ENCODE measurements at places on chromosomes 6 and 20. TPM values are rescaled to one million over a fixed set of nuclear protein-coding genes. Genes with fewer than 3 reads are reported as not detected.

FOXS1 gene
- 0.83 TPM for total RNA-seq

LST1 gene
- total RNA-seq, result 1.7 TPM

PDE7B gene
- total RNA-seq, result 0.60 TPM

SCUBE3 gene
- total RNA-seq, result 74.9 TPM

UST gene
- total RNA-seq, result 4.0 TPM

GRIK2 gene
- total RNA-seq, result 1.5 TPM

SSTR4 gene
- not detected for total RNA-seq

XKR7 gene
- total RNA-seq, result 0.04 TPM

SRMS gene
- total RNA-seq, result not detected

TMEM151B gene
- total RNA-seq, result 0.39 TPM

TMEM200A gene
- total RNA-seq, result 0.18 TPM

NRSN1 gene
- total RNA-seq, result not detected

GUCA1A gene
- 0.63 TPM for total RNA-seq

HSP90AB1 gene
- 876 TPM for total RNA-seq

PPP1R16B gene
- total RNA-seq, result 0.15 TPM

PSMB1 gene
- total RNA-seq, result 300 TPM

PACRG gene
- total RNA-seq, result 0.83 TPM

UFL1 gene
- 26.2 TPM for total RNA-seq

IFNGR1 gene
- 23.2 TPM for total RNA-seq

CST4 gene
- total RNA-seq, result not detected

PPP1R14C gene
- 104 TPM for total RNA-seq

ADGRF5 gene
- total RNA-seq, result not detected

NFATC2 gene
- total RNA-seq, result 9.2 TPM

PHF10 gene
- 26.0 TPM for total RNA-seq

PIM1 gene
- total RNA-seq, result 21.5 TPM

DAAM2 gene
- total RNA-seq, result 4.8 TPM

PRSS35 gene
- total RNA-seq, result 60.2 TPM

TRIM31 gene
- total RNA-seq, result not detected

PHACTR3 gene
- total RNA-seq, result 0.14 TPM

CCDC28A gene
- 6.4 TPM for total RNA-seq

PTCRA gene
- total RNA-seq, result not detected

FAM184A gene
- total RNA-seq, result 4.2 TPM

RIPPLY2 gene
- 0.35 TPM for total RNA-seq

HLA-F gene
- 0.78 TPM for total RNA-seq

SNPH gene
- total RNA-seq, result 8.1 TPM

FLRT3 gene
- total RNA-seq, result 2.5 TPM

ZSCAN31 gene
- 5.0 TPM for total RNA-seq

ARFGEF3 gene
- 1.1 TPM for total RNA-seq

HAO1 gene
- total RNA-seq, result not detected

FOXQ1 gene
- total RNA-seq, result not detected

TAP2 gene
- total RNA-seq, result 5.1 TPM

COL11A2 gene
- 70.6 TPM for total RNA-seq

TNXB gene
- total RNA-seq, result 3.0 TPM

CRISP3 gene
- not detected for total RNA-seq

LAMA2 gene
- 52.0 TPM for total RNA-seq

SNAP91 gene
- total RNA-seq, result 26.0 TPM

RIMS4 gene
- 5.3 TPM for total RNA-seq

OR2B6 gene
- total RNA-seq, result not detected

HSPA12B gene
- 0.18 TPM for total RNA-seq

TRMT6 gene
- 12.0 TPM for total RNA-seq

IP6K3 gene
- 3.9 TPM for total RNA-seq

TUBB2A gene
- 46.3 TPM for total RNA-seq

All from cardiac muscle cell (in vitro differentiated cells and primary cell).